ENCODE measurements at places on chromosomes 11 and 22.

DNA sequence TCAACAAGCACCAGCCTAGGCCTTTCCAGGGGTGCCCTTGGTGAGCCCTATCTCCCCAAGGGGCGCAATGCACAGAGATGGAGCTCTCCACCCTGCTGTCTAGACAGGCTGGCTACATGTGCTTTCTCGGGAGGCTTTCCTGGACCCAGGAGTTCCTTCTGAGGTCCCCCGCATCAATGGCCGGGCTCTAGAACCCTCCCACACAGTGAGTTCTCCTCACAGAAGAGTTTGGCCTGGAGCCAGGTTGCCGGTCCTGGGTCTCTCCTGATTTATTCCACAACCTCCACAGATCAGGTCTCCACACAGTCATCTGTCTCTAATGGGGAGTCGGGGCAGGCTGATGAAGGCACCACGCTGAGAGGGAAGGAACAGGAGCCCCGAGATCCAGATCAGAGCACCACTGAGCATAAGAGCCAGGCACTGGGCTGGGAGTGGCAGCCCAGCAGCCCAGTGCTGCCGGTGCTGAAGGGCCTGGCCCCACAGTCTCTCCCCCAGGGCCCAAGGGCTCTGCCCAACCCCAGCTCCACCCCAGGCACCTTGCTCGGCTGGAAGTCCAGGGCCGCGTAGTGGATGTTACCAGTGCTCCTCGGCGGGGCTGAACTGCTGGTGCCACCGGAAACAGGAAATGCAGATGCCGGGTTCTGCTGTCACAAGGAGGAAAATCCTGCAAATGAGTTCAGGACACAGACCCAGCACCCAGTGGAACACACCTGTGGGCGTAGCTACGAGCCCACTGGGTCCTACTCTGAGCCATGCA, 44.7 kb downstream of the GAB4 start:
- DNase-seq: no peak

DNA sequence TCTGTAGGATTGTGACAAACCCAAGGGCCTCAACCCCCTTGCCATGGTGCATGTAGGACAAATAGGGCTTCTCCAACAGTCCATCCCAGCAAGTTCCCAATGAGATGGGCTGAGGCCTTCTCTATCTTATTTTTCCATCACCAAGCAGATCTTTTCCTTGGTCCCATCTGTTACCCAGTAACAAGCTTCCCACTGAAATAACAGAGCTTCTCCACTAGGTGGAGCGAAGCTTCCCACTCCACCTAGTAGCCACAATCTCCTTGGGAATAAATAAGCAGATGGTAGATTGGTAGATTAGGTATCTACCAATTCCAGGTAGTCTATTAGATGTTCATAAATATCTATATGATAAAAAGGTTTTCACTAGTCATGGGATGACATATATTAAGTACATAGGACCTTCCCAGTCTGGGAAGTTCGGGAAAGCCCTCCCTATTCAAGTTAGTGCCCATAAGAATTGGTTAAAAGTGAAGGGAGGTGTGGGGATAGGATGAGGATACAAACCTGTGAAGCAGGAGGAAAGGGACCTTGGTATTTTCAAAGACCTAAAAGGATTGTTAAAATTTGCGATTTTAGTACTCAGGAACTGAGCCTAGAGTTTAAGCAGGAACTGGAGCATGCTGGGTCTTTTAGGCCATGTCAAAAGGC, 5.9 kb upstream of the OR52L1 start:
- DNase-seq: peak; percentile 7

- DNase-seq: peak; percentile 41
Measured at GRCh38 chr11:85590848-85591483, 36.2 kb downstream of the DLG2 start.

DNA sequence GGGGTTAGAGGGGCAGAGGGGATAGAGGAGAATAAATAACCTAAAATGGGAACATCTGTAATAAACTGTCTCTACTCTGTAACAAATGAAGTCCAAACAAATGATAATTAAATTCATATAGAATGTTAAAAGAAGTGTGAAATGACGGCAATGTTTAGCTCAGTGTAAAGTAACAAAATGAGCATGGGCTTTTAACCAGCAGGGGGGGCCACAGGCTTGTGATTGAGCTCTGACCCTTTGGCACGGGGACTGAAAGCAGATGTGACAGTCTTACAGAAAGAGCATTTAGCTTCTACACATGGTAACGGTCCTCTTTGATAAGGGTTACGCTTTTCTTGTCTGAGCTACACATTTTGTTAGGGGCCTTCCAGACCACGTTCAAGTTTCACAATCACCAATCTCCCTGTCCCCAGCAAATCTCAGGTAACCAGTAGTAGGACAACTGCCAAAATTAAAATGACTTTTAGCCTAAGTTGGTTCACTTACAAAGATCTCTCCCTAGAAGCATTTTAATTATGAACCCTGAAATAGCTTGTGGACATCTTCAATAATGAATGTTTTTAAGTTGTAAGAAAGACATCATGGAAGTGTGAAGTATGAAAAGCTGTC, 262.5 kb downstream of the DCDC1 start:
- peak; percentile 57 for DNase-seq

DNA sequence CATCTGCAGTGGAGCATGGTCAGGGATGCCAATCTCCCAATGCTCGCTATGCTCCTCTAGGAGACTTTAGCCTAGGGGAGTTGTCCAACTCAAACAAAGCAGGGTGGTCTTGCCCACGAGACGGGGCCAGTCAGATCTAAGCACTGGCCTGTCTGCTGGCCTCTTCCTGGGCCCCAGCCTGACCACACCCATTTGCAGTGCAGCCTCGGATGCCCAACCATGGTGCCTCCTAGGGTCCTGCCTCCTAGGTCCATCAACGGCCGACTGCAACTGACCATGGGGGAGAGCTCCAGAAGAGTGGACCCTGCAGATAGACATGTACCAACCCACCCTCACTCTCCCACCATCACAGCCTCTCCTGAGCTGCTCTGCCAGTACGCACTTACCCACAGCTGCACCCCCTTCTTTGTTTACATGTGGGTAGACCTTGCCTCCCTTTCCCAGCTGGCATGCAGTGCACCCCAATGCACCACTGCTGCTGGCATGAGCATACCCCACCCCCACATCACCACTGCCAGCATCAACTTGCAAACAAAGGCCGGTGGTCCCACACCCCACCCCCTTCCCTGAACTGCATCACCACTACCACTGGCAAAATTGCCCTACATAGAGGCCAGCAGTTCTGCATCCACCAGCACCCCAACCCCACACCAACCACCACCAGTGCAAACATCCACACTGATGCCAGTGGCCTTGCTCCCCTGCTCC, 27.6 kb upstream of the ARL14EP start:
- DNase-seq: no peak

Measured in SK-N-DZ (cell line).